HT-29 (cell line): ENCODE measurements at places on chromosomes 6 and 20.

- no peak for DNase-seq
These were observed 37.0 kb upstream of the MPC1 start for GRCh38 chr6:166419717-166420116.

DNA sequence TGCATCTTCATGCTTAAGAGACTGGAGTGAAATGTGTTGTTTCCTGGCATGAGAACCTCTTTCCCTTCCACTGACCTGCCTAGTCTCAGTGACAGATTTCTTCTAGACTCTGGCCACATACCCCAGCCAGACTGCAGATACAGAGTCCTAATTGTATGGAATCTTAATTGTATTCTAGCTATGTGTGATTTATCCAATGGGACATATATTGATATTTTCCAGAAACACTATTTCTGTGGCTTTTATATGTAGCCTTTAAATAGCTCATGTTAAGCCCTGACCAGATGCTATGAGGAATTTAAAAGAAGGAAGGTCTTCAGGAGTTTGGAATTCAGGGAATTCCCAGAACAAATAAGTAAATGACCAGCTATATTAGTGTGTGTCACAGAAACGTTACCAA, 99.0 kb downstream of the FIG4 start:
- no peak for DNase-seq

- DNase-seq, result no peak
These were observed 159.0 kb upstream of the RIPOR2 start for GRCh38 chr6:25094726-25095125.

DNA sequence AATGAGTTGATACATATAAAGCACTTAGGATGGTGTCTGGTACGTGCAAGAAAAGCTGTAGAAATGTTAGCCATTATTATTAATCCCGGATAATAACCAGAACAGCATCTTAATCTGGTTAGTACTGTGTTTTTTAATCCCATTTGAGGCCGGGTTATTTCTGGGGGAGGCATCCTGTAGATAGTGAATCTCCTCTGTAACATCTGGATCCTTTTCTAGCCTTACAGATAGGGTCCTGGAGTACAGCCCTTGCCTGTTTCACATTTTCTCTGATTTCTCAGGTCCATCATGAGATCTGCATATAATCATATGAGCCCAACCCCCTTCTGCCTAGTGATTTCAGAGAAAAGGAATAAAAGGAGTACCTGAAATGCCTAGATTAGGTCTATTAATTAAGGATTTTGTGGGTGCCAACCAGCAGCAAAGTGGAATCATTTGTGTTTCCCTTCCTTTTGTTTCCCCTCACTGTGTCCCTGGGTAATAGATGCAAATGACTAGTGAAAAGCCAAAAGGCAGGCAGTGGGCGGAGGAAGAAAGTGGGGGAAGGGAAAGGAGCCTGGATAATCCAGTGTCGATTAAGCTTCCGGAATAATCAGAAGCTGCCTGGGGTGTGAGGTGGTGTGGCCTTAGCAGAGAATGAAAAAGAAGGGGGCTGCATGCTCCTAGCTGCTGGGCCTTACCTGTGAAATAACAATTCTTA, 88.9 kb downstream of the SOBP start:
- DNase-seq, result no peak

DNA sequence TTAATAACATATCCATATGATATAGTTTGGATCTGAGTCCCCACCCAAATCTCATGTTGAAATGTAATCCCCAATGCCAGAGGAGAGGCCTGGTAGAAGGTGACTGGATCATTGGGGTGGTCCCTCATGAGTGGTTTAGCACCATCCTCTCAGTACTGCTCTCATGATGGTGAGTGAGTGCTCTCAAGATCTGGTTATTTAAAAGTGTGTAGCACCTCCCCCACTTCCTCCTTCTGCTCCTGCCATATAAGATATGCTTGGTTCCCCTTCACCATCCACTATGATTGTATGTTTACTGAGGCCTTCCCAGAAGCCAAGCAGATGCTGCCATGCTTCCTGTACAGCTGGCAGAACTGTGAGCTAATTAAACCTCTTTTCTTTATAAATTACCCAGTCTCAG, 22.9 kb downstream of the IRF4 start:
- no peak for DNase-seq

DNA sequence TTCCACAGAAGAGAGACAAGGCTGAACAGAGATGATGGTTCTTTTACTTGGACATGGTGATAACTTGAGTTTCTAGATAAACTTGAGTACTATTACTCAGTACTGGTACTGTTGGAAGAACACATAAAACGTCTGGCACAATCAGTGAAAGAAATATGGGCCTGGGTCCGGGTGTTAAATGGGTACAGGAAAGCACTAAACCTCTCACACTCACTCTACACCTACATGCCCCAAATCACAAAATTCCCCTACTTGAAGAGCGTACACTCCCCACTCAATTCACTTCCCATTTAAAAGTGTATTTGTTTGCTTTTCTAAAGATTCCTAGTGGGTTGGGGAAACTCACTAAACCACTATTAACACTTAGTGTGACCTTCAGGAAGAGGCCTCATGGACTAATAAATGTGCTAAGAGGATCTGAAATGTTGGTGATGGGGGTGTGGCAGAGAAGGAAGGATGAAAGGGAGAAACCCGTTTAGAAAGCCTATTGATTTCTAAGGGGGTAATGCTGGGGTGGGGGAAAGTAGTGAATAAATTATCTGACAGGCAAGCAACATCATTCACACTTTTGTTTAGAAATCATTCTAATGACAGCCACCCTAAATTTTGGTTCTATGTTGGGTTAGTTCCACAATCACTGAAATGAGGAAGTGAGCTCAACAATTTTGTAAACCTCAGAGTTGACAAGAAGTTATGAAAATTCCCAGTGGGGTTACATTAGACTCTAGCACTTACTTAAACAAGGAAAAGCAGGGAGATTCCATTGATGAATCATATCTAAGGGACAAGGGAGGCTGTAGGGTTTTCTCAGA, 222.6 kb upstream of the MARCKS start:
- no peak for DNase-seq

GRCh38 chr20:19780261-19780660, 22.2 kb downstream of the RIN2 start:
- no peak for DNase-seq

DNA sequence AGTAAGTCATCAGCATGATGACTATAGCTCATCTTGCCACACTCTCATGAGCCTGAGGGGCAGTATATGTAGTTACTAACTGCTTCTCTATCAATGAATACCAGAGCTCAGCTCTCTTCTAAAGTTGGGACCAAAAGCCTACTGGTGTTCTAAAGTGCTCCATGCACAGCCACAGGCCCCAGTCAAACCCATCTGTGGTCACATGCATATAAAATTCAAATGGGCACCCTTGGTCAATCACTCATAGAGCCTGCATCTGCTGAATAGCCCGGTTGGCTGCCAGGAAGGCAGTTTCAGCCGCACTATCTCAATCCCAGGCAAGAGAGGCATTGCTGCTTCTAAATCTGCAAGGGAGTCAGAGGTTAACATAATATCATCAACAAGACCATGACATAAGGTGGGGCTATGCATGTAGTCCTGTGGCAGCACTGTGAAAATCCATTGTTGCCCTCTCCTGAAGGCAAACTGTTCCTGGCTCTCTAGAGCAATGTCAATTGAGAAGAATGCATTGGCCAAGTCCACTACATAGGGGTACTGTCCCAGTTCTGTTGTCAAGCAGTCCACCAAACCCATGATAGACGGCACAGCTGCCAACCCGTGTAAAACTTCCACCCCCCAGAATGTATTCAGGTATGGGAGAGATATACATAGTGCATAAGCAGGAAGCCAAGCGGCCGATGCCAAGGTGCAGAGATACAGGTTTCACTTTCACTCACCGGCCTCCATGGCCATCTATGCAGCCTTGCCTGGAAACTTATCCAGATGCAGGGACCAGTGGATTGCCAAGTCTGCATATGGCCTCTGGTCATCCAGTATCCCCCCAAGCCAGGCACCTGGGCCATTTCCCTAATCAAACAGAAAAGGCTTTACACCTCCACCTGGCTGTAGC, 76.2 kb downstream of the ALDH8A1 start:
- DNase-seq, result no peak

GRCh38 chr6:55443238-55444134, 116.2 kb downstream of the GFRAL start:
- DNase-seq, result no peak
